Bone marrow (tissue), 2 donors: ENCODE measurements at places on chromosomes 11 and 22.

GRCh38 chr11:85779956-85780640, 30.8 kb downstream of the SYTL2 start:
- DNase-seq = no peak

DNA sequence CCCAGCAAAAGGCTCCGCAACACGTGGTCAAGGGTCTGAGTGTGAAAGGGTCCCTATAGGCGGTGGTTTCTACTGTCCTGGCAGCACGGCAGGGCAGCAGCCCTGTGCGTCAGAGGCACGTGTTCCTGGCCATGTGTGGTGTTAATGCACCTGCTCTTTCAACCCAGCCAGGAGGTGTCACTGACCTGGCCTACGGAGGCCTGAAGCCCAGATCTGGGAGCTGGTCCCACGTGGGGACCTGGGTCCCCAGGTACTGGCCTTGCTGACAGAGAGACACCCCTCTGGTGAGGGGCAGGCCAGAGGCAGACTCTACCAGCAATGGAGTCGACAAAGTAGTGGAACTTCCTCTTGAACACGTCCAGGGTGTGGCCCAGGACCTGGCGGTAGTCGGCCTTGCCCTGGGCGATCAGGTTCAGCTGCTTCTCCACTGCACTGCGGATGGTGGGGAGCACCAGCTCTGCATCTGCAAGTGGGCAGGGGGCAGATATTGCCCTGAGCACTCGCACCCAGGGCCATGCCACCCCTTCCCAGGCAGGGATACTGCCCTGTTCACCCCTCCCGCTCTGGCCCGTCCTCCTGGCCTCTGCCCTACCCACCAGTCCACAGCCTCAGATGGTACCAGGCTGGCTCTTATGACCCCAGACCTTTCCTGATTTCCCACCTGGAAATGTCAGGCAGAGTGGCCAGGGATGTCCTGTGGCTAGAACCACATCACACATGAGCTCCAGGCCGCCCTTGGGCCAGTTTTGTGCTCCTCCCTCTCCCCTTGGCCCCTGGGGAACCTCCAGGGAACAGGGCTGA, 6.8 kb upstream of the PPM1F start:
- no peak for DNase-seq

DNA sequence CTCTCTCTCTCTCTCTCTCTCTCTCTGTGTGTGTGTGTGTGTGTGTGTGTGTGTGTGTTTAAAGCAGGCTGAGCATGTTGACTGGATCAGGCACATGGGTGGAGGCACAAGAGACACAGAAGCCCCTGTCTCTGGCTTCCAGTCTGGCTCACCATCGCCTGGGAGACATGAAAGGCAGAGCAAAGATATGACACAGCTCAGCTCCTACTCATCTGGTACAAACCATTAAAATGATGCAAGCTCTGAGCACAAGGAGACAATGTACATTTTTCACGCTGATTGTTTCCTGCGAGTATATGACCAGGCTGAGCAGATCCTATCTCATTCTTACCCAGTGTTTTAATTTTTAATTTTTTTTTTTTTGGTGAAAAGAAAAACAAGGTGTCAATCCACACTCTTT, 9.5 kb downstream of the SLC6A5 start:
- DNase-seq = no peak

- DNase-seq = no peak
Observed at GRCh38 chr22:35887296-35887875, 141.2 kb downstream of the RBFOX2 start.

DNA sequence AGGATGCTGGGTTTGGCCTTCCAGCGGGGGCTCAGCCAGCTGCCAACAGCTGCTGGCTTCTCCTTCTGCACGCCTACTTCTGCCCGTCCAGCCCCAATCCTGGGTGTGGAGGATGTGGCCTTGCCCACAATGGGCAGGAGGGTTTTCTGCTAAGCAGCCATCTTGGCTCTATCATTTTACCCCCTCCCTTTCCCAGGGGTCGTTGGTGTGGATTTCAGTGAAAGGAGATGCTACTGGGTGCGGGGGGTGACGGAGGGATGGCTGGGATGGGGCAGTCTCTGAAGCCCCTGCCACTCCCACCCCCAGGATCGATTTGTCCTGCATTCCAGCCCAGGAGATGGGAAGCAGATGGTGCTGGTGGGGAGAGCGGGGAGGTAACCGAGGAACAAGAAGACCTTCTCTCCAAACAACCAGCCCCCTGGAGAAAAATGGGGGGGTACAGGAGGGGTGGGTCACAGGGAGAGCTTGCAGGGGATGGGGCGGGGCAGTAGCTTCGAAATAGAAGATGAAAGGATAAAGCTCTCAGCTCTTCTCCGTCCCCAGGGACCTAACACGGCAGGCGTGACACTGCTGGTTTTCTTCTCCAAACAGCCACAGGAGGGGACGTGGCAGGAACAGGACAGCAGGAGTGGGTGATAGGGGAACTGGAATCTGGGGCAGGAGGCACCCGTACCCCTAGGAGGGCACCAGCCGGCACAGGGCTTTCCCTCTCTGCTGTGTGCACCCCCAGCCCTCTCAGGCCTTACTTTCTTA, 68.9 kb downstream of the NECTIN1 start:
- DNase-seq = no peak
